ENCODE measurements at places on chromosomes 3 and 15. TPM values are rescaled to one million over a fixed set of nuclear protein-coding genes. Genes with fewer than 3 reads are reported as not detected.

DNA sequence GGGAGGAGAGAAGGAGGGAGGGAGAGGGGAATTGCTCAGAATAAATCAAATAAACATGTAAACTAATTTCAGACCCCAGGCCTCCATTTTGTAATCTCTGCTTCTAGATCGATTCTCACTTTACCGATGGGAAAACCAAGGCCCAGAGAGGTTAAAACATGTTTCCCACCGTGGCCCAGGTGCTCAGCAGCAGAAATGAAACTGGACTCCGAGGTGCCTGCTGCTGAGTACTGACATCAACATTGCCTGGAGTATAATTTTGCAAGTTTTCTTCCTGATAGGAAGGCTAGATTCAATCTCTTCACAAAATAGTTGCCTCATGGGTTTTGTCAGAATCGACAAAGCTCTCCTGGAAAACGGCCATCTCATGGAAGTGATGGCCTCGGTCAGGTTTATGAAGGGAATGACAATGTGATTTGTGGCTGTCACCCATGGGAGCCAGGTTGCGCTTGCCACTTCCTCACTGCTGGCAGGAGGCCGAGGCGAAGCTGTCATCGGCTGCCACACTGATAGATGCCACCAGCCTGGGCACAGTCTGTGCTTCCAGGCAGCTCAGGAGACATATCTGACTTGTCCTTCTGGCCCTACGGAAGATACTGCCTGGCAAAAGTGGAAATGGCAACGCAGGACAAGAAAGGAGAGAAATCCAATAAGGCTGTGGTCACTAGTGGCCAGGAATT, 133.1 kb upstream of the LRRN1 start:
- no peak for DNase-seq

- no peak for DNase-seq
These were observed 19.0 kb downstream of the GORASP1 start for GRCh38 chr3:39088456-39088855.

DNA sequence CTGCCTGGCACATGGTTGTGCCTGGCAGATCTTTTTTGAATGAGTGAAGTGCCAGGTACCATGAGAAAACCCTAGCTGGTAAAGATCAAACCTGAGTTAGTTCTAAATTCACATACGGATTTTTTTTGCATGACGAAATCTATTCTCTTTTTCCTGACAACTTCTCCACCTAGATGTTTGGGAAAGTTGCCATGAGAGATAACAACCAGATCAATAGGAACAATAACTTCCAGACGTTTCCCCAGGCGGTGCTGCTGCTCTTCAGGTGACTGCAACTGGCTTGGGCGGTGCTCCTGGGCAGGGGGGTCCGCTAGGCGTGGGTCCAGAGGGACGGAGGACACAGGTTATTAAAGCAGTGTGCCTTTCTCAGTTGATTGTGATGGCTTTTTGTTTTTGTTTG, 71.8 kb downstream of the CHDH start:
- DNase-seq: no peak

DNA sequence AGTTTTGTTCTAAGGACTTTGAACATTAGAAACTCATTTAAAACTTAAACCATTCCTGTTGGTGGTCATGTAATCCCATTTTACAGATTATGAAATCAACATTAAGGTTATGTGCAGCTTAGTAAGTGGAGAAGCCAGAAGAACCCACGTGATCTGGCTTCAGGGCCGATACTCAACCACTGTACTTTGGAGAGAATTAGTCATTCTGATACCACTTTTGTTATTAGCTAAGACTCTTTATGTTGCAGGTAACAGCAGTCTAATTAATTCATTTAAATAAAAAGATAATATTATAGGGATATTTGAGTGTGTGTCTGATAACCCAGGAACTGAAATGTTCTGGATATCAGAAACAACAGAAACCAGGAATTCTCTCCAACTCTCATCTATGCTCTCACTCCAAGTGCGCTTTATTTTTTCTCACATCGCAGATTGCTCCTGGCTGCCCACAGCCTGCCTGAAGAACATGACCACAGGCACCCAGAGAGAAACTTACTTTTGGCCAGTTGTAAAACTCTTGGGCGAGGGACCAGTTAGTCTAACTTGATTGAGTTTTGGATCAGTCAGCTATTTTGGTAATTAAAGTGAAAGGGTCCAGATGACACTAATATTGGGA, 25.2 kb downstream of the UBE2E1 start:
- no peak for DNase-seq

GRCh38 chr15:52822475-52822874, 32.3 kb upstream of the ONECUT1 start:
- no peak for DNase-seq

ZNF80 gene
- total RNA-seq: not detected

BNC1 gene
- total RNA-seq: 54.0 TPM

COL6A5 gene
- total RNA-seq: 0.04 TPM
